ENCODE measurements at places on chromosomes 1 and 21. TPM values are rescaled to one million over a fixed set of nuclear protein-coding genes. Genes with fewer than 3 reads are reported as not detected.

UQCRHL gene
- total RNA-seq = 1.2 TPM

SERINC2 gene
- total RNA-seq = 53.4 TPM

FAM110D gene
- total RNA-seq = 3.1 TPM

RGS1 gene
- 4.3 TPM for total RNA-seq

DCST2 gene
- not detected for total RNA-seq

NMNAT2 gene
- total RNA-seq = not detected

CELA3A gene
- not detected for total RNA-seq

ERG gene
- 4.6 TPM for total RNA-seq

SYNJ1 gene
- total RNA-seq = 34.8 TPM

FAM43B gene
- not detected for total RNA-seq

ERMAP gene
- 3.5 TPM for total RNA-seq

IL10 gene
- total RNA-seq = 0.61 TPM

- H3K27me3 ChIP-seq = no peaks in the 10 kb centered on the region
- no peaks in the 10 kb centered on the region for H3K4me1 ChIP-seq
- H3K4me3 ChIP-seq = no peak overlapping the region
- no peak for DNase-seq
- no peaks in the 10 kb centered on the region for H3K36me3 ChIP-seq
Observed at GRCh38 chr1:85028151-85028550, 20.1 kb downstream of the MCOLN3 start.

- H3K4me1 ChIP-seq = no peaks in the 10 kb centered on the region
- no peaks in the 10 kb centered on the region for H3K27me3 ChIP-seq
- no peak for DNase-seq
- no peak overlapping the region for H3K27ac ChIP-seq
- no peaks in the 10 kb centered on the region for H3K36me3 ChIP-seq
Observed at GRCh38 chr1:248786156-248786555, 30.6 kb upstream of the LYPD8 start.

DNA sequence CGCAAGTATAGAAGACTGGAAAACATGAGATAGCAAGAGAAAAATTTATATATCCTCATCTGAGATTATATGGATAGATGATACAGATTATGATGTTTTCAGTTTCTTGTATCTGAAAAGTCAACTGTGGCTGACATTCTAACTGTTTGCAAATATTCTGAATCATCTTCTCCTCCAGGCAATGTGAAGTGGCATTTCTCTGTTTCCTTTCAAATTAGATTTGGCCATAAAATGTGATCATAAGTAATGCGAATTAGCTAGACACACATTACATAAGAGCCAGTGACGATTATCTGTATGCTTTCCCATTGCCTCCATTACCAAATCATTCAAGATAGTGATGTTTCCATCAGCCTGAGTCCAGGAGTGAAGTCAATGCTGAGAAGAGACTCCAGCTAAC, 265.2 kb downstream of the BRINP3 start:
- H3K27me3 ChIP-seq = no peaks in the 10 kb centered on the region
- H3K4me3 ChIP-seq = no peak overlapping the region
- H3K36me3 ChIP-seq = no peaks in the 10 kb centered on the region
- no peak overlapping the region for H3K27ac ChIP-seq

DNA sequence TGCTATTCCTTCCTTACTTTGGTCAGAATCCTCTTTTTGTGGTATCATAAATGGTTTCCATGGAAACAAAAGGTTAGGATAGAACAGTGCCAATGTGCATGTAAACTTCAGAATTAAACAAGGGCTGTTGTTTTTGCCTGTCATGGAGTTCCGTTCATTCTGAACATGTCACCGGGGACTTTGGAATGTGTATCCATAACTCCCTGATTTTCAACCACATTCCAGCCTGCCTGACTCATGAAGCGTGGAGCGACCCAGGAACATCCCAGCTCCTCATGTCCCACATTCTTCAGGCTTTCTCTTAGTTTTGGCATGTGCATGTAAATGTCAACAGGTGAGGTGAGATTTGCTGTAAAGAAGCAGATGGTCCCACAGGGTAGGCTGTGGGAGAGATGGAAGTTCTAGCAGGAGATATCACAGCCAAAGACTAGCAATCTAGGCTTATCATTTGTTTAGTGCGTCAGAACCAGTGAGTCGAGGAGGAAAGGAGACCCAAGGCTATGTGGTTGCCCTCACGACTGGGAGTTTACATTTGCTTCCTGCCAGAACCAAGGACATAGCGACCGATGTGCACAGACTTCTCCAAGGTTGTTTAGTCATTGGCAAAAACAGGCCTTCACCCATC, 23.0 kb upstream of the DNAJC11 start:
- H3K27ac ChIP-seq = no peak overlapping the region
- no peaks in the 10 kb centered on the region for H3K36me3 ChIP-seq
- no peaks in the 10 kb centered on the region for H3K4me1 ChIP-seq
- H3K27me3 ChIP-seq = no peaks in the 10 kb centered on the region
- H3K4me3 ChIP-seq = no peak overlapping the region
- DNase-seq = no peak

GRCh38 chr1:164515711-164516331, 43.2 kb upstream of the PBX1 start:
- no peak for DNase-seq
- H3K4me3 ChIP-seq = no peak overlapping the region
- H3K4me1 ChIP-seq = peaks cover 14% of the 10 kb centered on the region
- H3K27ac ChIP-seq = peak overlapping the region; percentile 60

GRCh38 chr21:26448751-26449150, 124.3 kb downstream of the CYYR1 start:
- H3K4me3 ChIP-seq = no peak overlapping the region
- H3K27ac ChIP-seq = no peak overlapping the region
- no peak for DNase-seq
- H3K36me3 ChIP-seq = no peaks in the 10 kb centered on the region
- H3K4me1 ChIP-seq = no peaks in the 10 kb centered on the region

DNA sequence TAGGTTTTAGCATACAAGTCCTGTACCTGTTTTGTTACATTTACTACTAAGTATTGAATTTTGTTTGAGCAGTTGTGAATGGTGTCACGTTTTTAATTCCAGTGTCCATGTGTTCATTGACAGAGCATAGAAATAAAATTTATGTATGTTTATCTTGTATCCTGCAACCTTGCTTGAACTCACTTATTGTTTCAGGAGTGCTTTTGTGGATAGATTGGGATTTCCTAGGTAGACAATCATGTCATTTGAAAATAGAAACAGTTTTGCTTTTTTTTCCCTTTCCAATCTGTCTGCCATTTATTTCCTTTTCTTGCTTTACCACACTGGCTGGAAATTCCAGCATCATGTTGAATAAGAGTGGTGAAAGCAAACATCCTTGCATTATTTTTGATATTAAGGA, 15.0 kb upstream of the ABCG1 start:
- H3K27ac ChIP-seq = no peak overlapping the region
- no peaks in the 10 kb centered on the region for H3K27me3 ChIP-seq
- no peak for DNase-seq
- H3K4me3 ChIP-seq = no peak overlapping the region
- H3K36me3 ChIP-seq = no peaks in the 10 kb centered on the region
- no peaks in the 10 kb centered on the region for H3K4me1 ChIP-seq

- H3K4me1 ChIP-seq = no peaks in the 10 kb centered on the region
- H3K36me3 ChIP-seq = no peaks in the 10 kb centered on the region
Observed at GRCh38 chr1:157110003-157110402, 10.4 kb upstream of the ETV3L start.

DNA sequence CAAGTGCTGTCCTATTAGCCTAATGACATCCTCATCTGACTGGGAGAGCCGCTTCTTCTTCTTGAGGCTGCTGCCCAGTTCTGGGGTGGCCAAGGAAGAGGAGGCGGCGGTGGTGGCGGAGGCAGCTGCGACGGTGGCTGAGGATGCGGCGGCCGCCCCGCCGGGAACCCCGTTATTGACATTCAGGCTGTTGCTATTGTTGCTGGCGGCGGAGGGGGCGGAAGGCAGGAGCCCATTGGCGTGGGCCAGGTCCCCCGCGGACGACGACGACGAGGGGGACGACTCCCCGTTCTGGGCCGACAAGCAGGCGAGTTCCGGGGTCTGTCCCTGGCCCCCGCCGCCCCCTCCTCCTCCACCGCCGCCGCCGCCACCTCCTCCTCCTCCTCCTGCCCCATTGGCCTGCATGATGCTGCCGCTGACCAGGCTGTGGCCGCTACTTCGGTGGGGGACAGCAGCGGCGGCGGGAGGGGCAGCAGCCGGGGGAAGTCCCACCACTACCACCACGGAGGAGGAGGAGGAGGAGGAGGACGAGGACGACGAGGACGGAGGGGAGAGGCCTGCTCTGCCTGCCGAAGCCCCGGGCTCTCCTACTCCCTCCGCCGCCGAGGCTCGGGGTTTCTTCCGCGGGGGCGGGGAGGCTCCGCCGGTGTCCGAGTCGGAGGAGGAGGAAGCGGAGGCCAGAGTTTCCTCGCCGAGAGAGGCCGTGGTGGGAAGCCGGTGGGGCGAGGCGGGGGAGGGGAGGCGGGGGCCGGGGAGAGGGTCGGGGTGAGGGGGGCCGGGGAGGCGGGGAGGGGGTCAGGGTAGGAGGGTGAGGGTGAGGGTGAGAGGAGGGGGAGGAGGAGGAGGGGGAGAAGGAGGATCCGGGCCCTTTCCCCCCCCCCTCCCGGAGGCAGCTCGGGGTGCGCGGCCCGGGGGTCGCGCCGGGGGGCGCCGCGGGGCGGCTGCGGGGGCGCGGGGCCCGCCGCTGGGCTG, 610 bp downstream of the WDR26 start:
- H3K4me3 ChIP-seq = peak overlapping the region; percentile 98
- peaks cover 37% of the 10 kb centered on the region for H3K4me1 ChIP-seq
- H3K27ac ChIP-seq = peak overlapping the region; percentile 95
- H3K27me3 ChIP-seq = no peaks in the 10 kb centered on the region

GRCh38 chr1:85453640-85454194, 11.2 kb downstream of the DDAH1 start:
- no peak for DNase-seq
- H3K36me3 ChIP-seq = no peaks in the 10 kb centered on the region
- no peak overlapping the region for H3K27ac ChIP-seq
- H3K4me1 ChIP-seq = peaks cover 4% of the 10 kb centered on the region

DNA sequence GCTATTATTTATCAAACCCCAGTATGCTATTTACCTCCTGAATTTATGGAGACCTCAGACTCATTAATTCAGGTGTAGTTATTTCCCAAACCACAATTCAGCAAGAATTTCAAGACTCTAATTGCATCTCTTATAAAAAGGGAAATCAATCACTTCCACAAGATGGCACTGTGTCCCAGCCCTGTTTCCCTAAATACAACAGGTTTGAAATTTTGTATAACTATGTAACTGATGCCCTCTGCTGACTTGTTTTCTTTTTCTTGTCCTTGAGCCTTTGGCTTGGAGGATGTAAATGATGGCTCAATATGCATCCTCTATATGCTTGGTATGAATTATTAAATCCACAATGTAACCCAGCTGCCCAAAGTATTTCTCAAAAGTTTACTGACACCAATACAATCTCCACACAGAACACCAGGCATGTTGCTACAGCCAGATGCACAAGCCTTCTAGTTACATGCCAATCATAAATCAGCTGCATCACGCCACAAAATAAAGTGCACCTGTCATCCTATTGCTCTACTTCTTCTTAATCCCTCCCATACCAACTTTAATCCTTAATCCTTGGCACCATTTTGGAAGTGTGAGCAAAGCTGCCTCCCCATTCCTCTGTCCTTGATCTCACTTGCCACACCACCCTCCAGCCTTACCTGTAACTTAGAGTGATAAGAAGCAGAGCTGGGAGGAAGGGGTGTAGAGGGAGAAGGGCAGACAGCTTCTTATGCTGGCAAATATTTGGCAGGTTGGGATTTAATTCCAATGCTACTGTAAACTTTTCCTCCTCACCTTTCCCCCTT, 9.0 kb downstream of the C1orf105 start:
- no peaks in the 10 kb centered on the region for H3K27me3 ChIP-seq
- no peak for DNase-seq
- no peaks in the 10 kb centered on the region for H3K36me3 ChIP-seq
- no peak overlapping the region for H3K4me3 ChIP-seq
- H3K27ac ChIP-seq = no peak overlapping the region

DNA sequence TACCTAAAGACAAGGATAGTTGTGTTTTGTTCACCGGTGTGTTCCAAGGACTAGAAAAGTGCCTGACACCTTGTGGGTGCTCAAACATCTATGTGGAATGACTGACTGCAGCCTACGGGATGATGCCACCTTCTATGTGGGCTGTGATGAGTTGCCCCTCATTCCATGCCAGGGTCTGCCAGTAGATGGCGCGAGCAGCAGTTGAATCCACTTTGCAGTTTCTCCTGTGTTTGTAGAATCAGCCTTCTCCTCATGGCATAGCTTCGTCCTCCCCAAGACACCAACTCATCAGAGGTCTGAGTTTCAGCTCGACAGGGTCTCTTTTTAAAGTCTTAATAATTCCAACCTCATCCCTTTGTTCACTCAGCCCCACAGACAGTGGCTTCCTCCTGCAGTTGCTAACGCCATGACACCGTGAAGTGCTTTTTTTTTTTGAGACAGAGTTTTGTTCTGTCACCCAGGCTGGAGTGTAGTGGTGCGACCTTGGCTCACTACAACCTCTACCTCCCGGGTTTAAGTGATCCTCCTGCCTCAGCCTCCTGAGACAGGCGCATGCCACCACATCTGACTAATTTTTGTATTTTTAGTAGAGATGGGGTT, 133.7 kb downstream of the CAPN8 start:
- no peak overlapping the region for H3K27ac ChIP-seq
- peaks cover 13% of the 10 kb centered on the region for H3K4me1 ChIP-seq
- no peak overlapping the region for H3K4me3 ChIP-seq
- no peaks in the 10 kb centered on the region for H3K36me3 ChIP-seq
- DNase-seq = no peak

DNA sequence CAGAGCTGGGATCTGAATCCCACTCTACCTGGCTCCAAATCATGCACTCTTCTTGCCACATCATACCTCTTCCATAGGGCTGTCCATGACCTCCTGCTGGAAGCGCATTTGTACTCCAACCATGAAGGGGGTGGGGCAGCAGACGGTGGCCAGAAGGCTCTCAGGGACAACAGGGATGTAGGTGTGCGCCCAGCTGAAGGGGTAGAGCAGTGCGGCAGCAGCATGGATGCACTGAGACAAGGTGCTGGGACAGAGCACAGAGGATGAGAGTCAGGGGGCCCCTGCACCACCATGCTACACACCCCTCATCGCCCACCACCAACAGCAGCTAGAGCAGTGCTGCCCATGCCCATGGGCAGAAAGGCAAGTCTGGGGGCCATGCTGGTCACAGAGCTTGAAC, 8.4 kb downstream of the DENND2D start:
- H3K4me1 ChIP-seq = peaks cover 3% of the 10 kb centered on the region
- DNase-seq = no peak
- H3K36me3 ChIP-seq = no peaks in the 10 kb centered on the region
- H3K27ac ChIP-seq = no peak overlapping the region

GRCh38 chr21:36926989-36927718, 39.3 kb downstream of the HLCS start:
- no peaks in the 10 kb centered on the region for H3K36me3 ChIP-seq
- peaks cover 14% of the 10 kb centered on the region for H3K4me1 ChIP-seq
- no peak for DNase-seq
- H3K27me3 ChIP-seq = no peaks in the 10 kb centered on the region
- H3K4me3 ChIP-seq = no peak overlapping the region
- H3K27ac ChIP-seq = no peak overlapping the region

DNA sequence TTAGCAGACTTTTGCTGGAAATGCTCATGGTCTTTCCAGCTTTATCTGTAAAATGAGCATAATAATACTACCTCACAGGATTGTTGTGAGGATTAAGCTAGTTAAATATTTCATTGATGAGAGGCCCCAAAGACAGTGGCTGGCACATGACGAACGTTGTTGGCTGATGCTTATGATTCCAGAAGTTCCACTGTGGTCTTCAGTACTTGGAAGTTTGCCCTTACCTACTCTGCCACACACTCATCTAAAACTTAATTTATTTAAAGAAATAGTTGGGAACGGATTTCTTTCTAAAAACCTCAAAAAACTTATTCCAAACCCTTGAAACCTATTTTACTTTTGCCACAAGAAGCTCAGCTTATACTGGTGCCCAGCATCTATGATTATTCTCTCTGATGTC, 170.7 kb downstream of the DHRS3 start:
- H3K27ac ChIP-seq = peak overlapping the region; percentile 91
- H3K27me3 ChIP-seq = no peaks in the 10 kb centered on the region
- H3K36me3 ChIP-seq = no peaks in the 10 kb centered on the region
- H3K4me1 ChIP-seq = peaks cover 68% of the 10 kb centered on the region
- no peak for DNase-seq

Data from gastrocnemius medialis (tissue), 4 donors.